Esophagus mucosa (tissue), 1 donor: ENCODE measurements at places on chromosomes 6 and 20.
A peak's percentile ranks its signal among the peaks of the same experiment; 100 is the strongest.

GRCh38 chr6:78598966-78599365, 268.4 kb upstream of the IRAK1BP1 start:
- peak; percentile 54 for ATAC-seq

- no peak for ATAC-seq
These were observed 47.4 kb upstream of the SAMD3 start for GRCh38 chr6:130269969-130270635.

GRCh38 chr6:111976139-111976538, 77.8 kb upstream of the CCN6 start:
- no peak for ATAC-seq

- ATAC-seq: no peak
These were observed 255.5 kb upstream of the RUNX2 start for GRCh38 chr6:45072673-45073072.

DNA sequence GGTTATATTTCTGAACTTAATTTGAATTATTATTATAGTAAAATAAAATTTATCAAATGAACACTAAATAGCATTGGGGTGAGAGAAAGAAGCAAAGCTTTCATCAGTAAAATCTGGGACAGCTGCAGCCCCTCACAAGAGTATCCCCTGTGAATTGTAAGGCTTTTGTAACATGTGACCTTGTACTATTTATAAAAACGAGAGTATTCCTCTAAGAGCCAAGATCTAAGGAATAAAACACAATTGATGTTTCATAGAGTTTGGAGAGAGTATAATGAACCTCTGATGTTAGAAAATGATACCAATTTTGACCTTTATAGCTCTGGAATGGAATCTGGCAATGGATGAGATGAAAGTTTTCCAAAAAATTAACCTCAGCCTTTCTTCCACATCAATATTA, 617.2 kb upstream of the ID4 start:
- ATAC-seq: no peak

DNA sequence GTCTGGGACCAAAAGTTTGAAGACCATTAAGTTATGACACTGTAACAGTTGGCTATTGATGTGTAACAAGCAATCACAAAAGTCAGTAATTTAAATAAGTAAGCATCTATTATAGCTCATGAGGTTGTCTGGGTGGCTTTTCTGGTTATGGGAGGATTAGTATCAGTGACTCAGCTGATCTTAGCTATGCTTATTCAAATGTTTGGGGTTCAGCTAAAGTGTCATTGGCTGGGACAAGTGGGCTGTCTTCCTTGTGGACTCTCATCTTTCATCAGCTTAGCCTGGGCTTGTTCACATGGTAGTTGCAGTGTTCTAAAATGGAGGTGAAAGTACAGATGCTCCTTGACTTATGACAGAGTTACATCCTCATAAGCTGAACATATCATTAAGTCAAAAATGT, 74.6 kb upstream of the LAMP5 start:
- no peak for ATAC-seq

DNA sequence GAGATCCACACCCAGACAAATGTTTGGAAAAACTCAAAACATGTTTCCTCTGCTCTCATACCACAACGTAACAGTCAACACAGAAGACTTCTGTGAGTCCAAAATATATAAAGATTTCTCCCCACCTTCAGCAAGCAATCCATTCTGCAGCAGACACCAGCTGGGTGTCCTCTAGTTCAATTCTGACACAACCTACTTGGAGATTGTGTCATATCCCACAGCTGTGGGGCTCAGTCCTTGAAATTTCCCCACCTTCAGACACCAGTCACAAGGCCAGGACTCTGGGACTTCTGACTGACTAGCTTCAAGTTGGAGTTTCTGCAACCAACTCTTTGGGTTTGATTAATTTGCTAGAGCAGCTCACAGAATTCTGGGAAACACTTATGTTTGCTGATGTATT, 244.8 kb upstream of the CDYL start:
- ATAC-seq: no peak

DNA sequence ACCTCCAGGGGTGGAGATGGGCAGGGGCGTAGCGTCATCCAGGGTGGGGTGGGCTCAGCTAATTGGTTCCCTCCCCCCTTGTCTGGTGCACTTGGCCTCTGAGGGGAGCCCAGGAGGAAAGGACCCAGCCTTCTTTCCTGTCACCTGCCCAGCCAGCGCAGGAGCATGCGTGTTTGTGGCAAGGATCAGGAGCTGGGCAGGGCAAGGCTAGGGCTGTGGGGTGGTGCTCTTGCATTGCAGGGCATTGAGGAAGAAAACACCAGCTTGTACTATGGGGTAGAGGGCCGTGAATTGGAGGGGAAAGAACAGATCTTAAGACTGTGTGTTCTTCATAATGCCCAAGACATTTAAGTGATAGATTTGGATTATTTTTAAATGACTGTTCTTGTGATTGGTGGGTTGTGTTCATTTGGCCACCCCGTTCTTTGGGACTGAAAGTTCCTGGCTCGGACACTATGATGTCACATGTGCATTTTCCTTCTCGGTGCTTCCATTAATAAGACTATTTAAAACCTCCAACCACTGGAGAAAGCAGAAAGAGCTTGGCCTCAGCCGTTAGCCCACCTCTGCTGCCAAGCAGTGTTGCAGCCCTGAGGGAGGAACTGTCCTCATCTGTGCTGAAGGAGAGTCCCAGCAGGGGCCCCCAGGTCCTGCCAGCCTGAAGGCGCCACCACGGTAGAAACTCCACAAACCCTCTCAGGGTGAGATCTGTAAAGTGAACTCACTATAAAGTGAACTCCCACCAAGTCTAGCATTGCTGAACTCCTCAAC, 136.2 kb upstream of the INSM1 start:
- no peak for ATAC-seq

DNA sequence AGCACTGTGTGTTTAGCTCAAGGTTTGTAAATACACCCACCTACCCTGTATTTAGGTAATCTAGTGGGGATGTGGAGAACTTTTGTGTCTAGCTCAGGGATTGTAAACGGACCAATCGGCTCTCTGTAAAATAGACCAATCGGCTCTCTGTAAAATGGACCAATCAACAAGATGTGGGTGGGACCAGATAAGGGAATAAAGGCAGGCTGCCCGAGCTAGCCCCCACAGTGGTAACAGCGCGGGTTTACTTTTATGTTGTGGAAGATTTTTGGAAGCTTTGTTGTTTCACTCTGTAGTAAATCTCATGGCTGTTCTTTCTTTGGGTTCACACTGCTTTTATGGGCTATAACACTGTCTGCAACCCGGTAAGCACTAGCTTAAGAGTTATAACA, 32.1 kb upstream of the RANBP9 start:
- no peak for ATAC-seq

GRCh38 chr6:28865401-28866204, 58.2 kb downstream of the TRIM27 start:
- no peak for ATAC-seq
